ENCODE measurements at places on chromosomes 7 and 10. TPM values are rescaled to one million over a fixed set of nuclear protein-coding genes. Genes with fewer than 3 reads are reported as not detected.
A peak's percentile ranks its signal among the peaks of the same experiment; 100 is the strongest.

DNA sequence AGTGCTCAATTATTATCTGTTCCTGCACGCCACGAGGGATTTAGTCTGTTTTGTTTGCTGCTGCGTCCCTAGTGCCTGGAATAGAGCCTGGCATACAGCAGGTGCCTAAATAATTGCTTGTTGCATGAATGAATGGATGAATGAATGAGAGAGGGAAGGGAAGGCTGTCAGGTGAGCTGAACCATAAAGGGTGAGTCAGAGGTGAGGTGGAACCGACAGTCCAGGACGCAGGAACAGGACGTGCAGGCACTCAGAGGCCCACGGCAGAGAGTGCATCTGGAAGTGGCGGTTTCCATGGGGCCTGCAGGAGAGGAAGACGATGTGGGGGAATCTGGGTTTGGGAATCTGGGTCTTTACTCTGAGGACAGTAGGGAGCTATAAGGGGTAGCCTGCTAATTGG lies 17.7 kb upstream of the PPIF start:
- peak; percentile 35 for DNase-seq

DNA sequence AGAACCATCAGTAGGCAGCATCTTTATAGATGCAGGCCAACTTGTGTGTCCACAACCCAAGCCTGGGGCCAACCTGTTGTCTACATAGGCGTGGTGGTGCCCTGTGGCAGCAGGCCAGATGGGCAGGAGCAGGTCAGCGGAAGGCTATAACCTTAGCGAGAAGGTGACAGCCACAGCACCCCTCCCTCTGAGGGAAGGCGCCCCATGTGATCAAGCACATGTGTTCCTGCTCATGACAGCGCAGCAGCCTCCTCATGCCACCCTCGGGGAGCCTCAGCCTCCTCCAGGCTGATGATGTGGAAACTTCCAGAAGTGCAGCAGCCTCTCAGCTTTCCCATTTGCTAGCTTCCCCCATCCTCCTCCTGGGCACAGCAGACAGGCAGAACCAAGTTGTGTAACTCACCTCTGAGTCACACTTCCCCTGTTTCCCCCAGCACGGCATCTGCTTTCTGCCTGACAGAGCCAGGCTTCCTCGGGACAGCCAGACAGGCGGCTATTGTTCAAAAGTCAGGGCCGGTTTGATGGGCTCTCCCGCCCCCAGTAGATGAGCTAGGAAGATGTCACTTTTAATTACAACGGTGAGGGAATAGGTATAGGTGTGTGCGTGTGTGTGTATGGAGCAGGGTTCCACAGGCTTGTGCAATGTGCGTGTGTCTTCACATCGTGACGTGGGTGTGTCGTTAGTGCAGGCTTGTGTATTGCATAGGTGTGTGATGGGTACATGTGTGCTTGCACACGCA lies 312.0 kb upstream of the ZMIZ1 start:
- DNase-seq, result peak; percentile 98

GRCh38 chr10:1504940-1505339 lies 232.4 kb downstream of the ADARB2 start:
- no peak for DNase-seq

- DNase-seq, result no peak
These were observed 181.2 kb upstream of the NOBOX start for GRCh38 chr7:144584726-144585125.

Gene SPDYE5
- total RNA-seq, result 0.16 TPM

GRCh38 chr7:146961617-146962016 lies 845.0 kb downstream of the CNTNAP2 start:
- DNase-seq, result peak; percentile 56

DNA sequence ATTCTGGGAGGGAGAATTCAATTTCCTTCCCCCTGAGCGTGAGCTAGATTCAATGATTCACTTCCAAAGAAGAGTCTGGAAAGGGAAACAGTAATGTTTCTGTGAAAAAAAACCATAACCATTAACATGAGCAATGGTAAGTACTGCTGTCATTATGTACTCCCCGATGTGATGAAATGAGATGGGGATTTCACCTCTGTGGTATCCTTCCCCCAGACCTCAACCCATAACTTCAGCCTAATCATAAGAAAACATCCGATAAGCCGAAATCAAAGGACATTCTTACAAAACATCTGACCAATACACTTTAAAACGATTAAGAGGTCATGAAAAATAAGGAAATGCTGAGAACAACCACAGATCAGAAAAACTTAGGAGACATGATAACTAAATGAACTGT lies 27.2 kb downstream of the EZH2 start:
- no peak for DNase-seq

Gene MBLAC1
- total RNA-seq, result 3.2 TPM

Data from MCF 10A (cell line).